ENCODE measurements at places on chromosomes 11 and 22. TPM values are rescaled to one million over a fixed set of nuclear protein-coding genes. Genes with fewer than 3 reads are reported as not detected.

GRCh38 chr11:25838918-25839625 is 492.9 kb upstream of the ANO3 start:
- DNase-seq, result no peak

DNA sequence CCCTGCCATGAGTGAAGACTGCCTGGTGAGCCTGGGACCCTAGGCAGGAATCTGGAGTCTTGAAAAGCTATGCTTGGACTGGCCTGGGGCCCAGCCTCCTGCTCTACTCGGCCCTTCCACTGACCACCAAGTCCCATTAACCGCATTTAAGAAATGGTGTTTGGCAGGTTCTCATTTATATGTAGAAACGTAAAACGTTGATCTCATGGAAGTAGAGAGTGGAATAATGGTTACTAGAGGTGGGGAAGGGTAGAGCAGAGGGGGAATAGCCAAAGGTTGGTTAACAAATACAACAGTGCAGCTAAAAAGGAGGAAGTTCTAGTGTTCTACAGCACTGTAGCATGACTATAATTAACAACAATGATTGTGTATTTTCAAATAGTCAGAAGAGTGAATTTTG is 72.9 kb upstream of the EED start:
- DNase-seq, result no peak

DNA sequence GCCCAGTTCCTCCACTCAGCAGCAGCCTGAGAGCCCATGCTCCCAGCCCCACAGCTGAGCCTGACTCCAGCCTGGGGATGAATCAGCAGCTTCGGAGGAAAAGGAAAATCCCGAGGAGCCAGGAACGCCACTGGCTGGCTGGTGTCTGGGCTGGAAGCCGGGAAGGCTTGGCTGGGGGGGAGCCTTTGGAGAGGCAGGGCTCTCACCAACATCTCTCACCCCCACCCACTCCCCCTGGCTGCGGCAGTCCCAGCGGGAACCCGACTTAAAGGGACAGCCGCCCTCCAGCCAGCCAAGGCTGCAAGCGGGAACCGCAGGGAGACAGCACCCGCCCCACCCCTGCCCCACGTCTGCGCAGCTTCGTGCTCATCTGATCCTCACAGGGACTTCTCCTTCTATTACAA is 28.4 kb downstream of the KIAA0930 start:
- DNase-seq, result no peak

DNA sequence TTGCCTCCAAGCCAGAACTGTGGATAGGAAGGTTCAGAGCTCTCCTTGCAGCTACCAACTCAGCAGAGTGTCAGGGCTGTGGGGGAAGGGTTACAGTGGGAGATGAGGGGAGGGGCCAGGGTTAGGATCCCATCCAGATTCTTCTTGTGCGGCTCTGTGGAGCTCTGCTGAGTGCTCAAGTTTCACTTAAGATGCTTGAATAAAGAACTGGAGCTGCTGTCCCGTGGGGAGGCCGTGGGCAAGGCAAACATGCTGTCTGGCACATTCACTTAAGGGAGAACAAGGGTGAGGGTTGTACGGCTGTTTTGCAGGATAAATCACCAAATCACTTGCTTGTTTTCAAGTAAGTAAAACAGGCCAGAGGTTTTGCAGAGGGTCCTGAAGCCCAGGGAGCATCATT is 197.1 kb downstream of the FAM76B start:
- no peak for DNase-seq

FOLR1 gene
- not detected for total RNA-seq

KRTAP5-10 gene
- total RNA-seq, result not detected

All from natural killer cell treated with Interleukin-12 subunit alpha and Interleukin-12 subunit beta and Interleukin-15 and Interleukin-18, amount 100 ng/mL, for 72 hours (primary cell).